ENCODE measurements at places on chromosomes 7 and 10. TPM values are rescaled to one million over a fixed set of nuclear protein-coding genes. Genes with fewer than 3 reads are reported as not detected.

TBRG4 gene
- 104 TPM for total RNA-seq

NPFFR1 gene
- total RNA-seq, result 0.05 TPM

GIMAP1 gene
- not detected for total RNA-seq

DGKI gene
- total RNA-seq, result 8.3 TPM

DNA sequence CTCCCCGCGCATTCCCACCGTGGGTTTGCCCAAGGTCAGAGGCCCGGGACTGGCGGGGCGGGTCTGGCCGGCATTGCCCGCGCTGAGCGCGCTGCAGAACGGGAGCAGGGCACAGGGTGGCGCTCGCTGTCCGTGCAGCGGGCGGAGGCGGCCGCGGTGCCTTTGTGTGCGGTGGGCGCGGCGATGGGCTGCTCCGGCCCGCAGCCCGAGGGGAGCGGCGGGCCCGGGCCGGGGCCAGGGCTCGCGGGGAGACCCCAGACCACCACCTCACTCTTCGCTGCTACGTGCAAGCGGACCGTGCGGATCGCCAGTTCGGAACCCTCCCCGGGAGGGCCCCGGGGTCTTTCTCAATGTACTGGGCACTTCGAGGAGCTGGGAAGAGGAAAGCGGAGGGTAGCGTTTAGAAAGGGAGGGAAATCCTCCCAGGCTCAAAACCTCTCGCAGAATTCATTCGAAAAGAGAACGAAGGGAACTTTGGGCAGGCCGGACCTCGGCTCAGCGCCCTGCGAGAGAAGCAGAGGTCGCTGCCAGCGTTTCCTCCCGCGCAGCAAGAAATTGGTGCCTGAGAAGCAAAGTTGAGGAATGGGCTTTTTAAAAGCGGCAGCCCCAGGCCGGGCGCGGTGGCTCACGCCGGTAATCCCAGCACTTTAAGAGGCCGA lies 8.5 kb downstream of the SP8 start:
- peak; percentile 95 for ATAC-seq

GRCh38 chr7:112162784-112163506 lies 43.3 kb downstream of the DOCK4 start:
- ATAC-seq, result no peak

DNA sequence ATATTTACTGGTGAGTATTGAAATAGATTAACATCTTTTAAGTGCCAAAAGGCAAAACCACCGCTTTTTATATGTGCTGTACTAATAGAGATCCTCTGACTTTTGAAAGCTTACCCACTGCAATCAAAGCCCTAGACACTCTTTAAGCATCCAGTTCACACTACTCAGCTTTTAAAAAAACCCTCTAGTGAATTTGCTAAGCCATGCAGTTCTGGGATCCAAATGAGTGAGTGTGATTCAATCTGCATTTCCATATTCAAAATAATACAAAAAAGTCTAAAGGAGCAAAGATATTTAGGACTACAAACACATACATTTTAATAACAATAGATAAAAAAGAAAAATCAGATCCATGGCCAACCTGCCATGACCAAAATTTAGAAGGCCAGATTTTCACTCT lies 288.2 kb downstream of the MAGI2 start:
- ATAC-seq, result no peak

AMPH gene
- 38.4 TPM for total RNA-seq

ADIRF gene
- not detected for total RNA-seq

- ATAC-seq, result no peak
Observed at GRCh38 chr10:71981876-71982230, 17.7 kb downstream of the CHST3 start.

SYT15 gene
- total RNA-seq, result 0.59 TPM

DNA sequence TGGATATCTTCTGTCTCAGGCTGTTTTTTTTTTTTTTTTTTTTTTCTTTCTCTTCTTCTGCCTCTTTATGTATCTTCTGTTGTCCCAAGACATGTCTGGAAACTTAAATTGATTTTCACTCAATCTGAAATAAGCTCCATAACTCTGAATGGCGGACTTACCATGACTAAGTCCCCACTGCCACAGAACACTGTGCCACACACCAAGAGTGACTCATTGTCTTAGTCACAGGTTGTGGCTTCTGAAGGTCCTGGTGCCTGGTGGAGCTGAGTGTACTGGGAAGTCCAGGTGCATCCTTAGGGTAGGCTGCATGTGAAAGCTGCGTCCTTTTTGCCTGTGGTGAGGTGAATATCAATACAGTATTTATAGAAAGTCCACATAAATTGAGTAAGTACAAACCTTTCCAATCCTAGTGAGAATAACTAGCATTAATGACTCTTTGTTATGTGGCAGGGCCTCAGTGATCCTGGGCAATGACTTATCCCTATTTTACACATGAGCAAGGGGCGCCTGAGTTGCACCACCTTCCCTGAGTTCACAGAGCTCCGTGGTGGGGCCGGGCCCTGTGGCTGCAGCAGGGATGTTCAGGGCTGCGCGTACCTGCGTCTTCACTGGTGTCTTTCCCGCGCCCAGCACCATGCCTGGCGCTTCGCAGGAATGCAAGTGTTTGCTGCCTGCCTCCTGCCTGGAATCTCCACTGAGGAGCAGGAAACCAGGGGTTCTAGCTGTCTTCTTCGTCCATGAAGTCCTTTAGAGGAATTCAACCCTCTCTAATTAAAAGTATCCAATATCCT lies 4.3 kb downstream of the PFKP start:
- no peak for ATAC-seq

- no peak for ATAC-seq
Observed at GRCh38 chr10:114499630-114500190, 95.4 kb upstream of the AFAP1L2 start.

NKX1-2 gene
- not detected for total RNA-seq

DNA sequence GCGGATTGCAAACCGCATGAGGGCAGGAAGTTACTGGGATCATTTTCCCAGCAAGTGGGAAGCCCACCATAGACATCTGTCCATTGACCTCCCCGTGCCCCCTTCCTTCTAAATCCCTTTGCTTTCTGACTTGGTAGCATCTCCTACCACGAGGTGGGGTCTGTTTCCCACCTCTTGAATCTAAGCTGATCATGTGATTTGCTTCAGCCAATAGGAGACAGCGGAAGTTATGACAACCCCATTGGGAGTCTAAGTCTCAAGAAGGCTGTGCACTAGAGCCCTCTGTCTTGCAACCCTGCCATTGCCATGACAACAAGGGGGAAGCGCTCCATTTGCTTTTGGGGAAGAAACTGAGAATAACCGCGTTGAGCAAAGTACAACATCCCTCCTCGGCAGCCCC lies 39.2 kb upstream of the CARD11 start:
- no peak for ATAC-seq

- ATAC-seq, result no peak
Observed at GRCh38 chr10:84243759-84244158, 1.1 kb upstream of the RGR start.

UTF1 gene
- not detected for total RNA-seq

FGF8 gene
- total RNA-seq, result 0.73 TPM
